Tibial artery (tissue), 4 donors: ENCODE measurements at places on chromosomes 4 and X.

- DNase-seq: no peak
These were observed 109.0 kb upstream of the MAMLD1 start for GRCh38 chrX:150253959-150254620.

DNA sequence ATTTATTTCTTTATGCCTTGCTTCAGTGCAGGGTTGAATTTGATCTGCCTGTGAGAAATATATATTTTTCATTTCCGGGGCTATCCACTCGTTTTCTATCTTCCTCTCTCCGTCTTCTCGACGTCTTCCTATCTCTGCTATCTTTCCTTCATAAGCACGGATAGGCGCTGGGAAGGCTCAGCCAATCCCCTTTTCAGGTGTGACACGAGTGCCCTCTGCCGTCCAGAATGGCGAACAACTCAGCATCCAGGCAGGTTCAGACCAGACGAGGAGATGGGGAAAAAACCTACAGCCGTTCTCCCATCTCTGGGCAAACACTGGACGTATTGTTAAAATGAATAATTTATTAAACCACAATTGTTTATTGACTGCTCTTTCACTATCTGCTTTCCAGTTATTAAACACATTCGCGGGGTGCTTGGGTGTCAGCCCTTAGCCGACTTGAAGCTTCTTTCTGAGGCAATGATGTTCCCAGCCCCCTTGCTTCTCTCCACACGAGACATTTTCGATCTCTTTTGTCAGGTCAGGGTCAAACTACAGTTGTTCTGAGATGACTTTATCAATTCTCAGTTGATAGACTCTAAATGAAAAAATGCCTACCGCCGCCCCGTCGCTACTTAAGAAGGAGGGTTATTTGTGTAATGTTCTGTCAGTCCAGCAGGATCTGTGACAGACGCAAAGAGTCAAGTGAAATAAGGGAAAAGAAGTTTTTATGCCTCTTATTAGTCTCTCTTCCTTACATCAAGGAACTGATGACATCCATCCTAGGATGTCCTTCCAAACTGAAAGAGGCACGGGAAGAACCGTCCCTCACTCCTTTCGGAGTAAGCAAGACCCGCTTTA, 96.3 kb upstream of the NOCT start:
- DNase-seq: peak; percentile 32

- peak; percentile 87 for DNase-seq
These were observed 107.1 kb downstream of the NSUN7 start for GRCh38 chr4:40856840-40857362.

GRCh38 chr4:184740980-184741391, 7.1 kb upstream of the CENPU start:
- no peak for DNase-seq

DNA sequence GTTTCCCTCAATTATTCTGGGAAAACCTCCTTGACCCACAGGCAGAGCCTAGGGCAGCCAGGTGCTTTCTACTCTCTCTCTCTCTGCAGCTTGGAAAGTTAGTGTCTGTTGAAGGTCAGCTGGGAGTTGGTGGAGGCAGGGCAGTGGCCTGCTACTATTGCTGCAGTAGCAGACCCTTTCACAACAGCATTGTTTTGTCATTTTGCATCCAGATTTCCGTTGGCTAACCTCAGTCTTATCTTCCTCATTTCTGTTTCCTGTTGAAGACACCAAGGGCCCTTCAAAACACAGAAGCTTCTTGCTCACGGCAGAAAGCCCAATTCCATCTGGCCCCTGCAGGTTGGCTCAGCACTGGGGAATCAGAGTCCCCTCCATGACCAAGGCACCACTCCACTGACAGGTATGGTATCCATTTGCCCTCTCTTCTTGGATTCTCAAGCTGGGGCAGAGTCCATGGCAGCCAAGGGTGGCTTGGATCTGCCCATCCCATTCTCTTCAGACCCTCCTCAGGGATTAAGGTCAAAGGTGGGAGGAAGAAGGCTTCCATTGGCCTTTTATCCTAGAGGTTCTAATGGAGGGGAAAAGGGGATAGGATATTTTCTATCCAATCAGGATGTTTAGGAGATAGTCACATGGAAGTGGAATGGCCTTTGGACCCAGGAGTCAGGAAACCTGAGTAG, 24.6 kb downstream of the VSIG4 start:
- DNase-seq: no peak

DNA sequence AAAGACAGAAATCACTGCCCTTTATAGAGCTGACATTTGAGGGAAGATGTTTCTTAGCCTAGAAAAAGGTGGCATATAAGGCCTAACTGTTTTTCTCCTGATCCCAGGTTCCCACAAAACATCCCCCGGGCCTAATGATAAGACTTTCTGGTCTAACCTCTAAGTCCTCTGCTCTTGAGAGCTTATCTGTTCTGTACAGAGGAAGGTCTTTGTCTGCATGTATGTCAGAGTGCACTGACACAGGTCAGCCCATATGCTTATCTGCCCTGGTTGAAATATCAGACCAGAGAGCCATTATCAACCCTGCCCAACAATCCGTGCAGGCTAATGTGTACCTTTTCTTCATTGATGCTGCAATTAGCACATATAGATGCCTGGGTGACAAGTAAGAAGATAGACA, 76.2 kb downstream of the ARHGEF9 start:
- no peak for DNase-seq
